ENCODE measurements at places on chromosomes 16 and 17.

DNA sequence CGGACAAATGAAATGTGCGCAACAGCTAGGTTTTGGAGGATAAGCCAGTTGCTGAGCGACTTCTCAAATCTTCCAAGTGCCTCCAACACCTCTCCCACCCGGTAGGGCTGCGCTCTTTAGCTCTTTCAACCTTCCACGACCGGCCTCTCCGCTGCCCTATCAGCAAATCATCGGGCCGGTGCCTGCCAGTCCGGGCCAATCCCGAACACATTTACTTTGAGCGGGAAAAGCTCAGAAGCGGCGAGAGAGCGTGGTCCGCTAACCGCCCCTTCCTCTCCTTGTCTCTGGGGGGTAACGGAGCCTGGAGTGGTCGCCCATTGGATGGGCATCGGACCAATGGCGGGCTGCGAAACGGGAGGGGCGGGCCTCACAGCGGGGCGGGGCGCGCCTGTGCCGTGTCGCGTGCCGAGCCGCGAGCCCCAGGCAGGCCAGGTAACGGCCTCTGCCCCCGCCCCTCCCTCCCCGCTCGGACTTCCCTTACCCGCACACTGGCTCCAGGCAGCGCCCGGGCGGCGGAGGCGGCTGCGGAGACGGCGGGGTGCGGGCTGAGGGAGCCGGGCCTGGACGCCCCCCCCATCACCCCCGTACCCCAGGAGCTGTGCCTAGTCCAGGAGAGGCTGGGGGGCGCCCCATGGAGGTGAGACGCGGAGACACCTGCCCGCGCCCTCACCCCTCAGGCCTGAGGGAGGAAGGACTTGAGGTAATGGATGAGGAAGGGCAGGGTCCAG lies at the start of gene MEIOC:
Gene MEIOC (plus strand): TSS at position 486 of the 728 bp plus-strand sequence. CDS start 146 bp downstream, at position 632.
- DNase-seq, result peak; percentile 1

DNA sequence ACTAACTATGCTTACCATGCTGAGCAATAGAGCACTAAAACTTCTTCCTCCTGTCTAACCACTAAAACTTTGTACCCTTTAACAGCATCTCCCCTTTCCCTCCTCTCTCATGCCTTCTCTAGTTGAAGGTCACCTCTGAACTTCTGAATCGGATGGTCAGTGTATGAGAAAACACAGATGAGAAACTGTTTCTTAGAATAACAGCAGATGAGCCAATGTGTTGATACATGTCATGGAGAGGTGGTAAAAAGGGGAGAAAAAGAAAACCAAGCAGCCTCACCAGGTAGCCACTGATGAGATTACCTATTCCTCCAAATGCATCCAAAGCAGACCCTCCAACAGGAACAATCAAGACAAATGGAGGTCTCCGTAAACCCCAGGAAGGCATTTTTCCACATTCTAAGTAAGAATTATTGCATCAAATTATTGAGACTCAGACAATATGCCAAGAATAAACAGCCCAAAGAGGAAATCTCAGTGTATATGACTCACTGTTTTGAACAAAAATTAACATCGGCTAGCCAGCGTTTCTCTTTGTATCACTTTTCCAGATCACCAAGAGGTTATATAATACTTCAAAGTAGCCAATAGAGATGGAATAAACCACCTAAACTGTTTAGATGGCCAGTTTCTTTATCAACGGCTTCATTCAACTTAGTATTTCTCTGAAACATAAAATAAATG lies 793.3 kb upstream of the SOX9 start:
- DNase-seq, result no peak

- no peak for DNase-seq
Observed at GRCh38 chr16:13236308-13236707, 334.9 kb downstream of the SHISA9 start.

DNA sequence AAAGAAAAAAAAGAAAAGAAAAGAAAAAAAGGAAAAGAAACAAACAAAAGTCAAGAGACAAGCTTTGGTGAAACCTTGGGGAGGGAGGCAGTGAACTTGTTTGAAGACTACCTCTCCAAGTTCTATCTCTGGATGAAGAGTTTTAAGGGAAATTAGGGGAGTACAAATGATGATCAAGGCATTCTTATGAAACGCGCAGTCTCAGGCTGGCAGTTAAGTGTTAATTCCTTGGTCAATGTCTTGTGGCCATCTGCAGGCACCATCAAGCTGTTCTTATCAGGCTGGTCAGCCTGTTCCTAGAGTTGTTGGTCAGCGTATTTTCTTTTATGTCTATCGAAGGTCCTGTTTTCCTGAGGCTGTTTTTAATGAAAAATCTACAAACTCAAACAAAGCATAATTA lies 8.2 kb upstream of the DRG2 start:
- DNase-seq, result no peak

GRCh38 chr16:48824271-48824670 lies 214.3 kb upstream of the N4BP1 start:
- no peak for DNase-seq

- no peak for DNase-seq
Observed at GRCh38 chr17:78986048-78986648, 6.4 kb upstream of the LGALS3BP start.

GRCh38 chr17:80455336-80455710 lies 21.1 kb downstream of the NPTX1 start:
- DNase-seq, result no peak

- no peak for DNase-seq
Observed at GRCh38 chr16:81668243-81669097, 110.6 kb upstream of the PLCG2 start.

DNA sequence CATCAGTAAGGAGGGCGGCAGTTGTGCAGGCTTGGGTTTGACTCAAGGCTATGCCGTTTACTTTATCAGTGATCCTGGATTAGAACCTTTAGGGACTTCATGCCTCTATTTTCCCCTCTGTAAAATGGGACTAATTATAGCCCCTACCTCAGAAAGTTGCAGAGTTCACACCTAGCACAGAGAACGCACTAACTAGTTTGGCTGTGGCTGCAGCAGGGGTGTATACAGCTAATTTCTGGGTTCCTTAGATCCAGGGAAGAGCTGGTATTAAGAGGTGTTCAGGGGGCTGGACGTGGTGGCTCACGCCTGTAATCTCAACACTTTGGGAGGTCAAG lies 267.3 kb downstream of the CPPED1 start:
- no peak for DNase-seq

DNA sequence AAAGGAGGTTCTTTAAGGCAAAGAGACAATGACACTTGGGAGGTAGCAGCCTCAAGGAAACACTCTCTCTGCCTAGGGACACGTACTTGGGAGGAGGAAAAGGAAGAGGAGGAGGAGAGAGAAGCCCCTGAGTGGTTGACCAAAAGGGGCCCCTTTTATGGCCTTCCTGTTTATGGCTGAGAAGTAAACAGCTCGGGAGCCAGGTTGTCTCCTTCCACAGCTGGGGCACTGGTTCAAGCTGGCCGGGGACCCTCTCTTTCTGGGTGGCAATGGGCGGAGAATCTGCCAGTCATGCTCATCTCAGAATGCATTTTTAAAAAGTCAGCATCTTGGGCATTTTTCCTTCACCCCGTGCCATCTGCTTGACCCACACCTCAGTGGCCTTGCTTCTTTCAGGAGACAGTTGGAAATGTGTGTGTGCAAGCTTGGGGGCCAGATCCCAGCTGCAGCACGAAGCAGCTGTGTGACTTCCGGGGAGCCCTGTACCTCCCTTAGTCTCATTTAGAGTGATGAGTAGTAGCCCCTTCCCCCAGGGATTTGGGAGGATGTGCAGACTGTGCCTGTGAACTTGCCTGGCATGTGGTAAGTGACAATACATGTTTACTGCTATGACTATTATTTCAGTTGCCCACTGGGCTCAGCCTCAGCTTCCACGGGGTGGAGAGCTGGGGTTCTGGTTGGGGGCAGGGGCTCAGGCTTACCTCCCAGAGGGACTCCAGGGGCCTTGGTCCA lies 33.8 kb upstream of the SALL1 start:
- no peak for DNase-seq

Measured in stimulated activated CD8-positive, alpha-beta memory T cell treated with anti-CD3 and anti-CD28 coated beads, Interleukin-12 subunit alpha, Interleukin-12 subunit beta, amount 100 ng/mL, for 4 hours (primary cell).